Mesothelial cell of epicardium (in vitro differentiated cells): ENCODE measurements at places on chromosomes 7 and 10. TPM values are rescaled to one million over a fixed set of nuclear protein-coding genes. Genes with fewer than 3 reads are reported as not detected.

LIPF gene
- total RNA-seq = not detected in 3 replicates

PLAU gene
- total RNA-seq = 3.4 to 5.1 TPM (median 4.7 TPM) in 3 replicates

SYT15B gene
- total RNA-seq = 0.73 to 1.3 TPM (median 0.81 TPM) in 3 replicates

DENND11 gene
- 22.4 to 22.7 TPM (median 22.7 TPM) in 3 replicates for total RNA-seq

LRRD1 gene
- 0.42 to 0.51 TPM (median 0.50 TPM) in 3 replicates for total RNA-seq

ZNF467 gene
- total RNA-seq = 35.3 to 38.9 TPM (median 38.0 TPM) in 3 replicates

HIBADH gene
- 32.8 to 34.3 TPM (median 33.2 TPM) in 3 replicates for total RNA-seq

RPEL1 gene
- total RNA-seq = not detected in 3 replicates

VAX1 gene
- 0.09 TPM in 1 of 3 replicates, not detected in the others for total RNA-seq

CYP26C1 gene
- 0.38 to 0.60 TPM (median 0.44 TPM) in 3 replicates for total RNA-seq

SVOPL gene
- total RNA-seq = 1.1 TPM in 3 replicates

LIPN gene
- not detected in 3 replicates for total RNA-seq

CDC14C gene
- 0.07 to 0.11 TPM in 2 of 3 replicates, not detected in the other for total RNA-seq

IKZF1 gene
- 1.7 to 2.5 TPM (median 1.8 TPM) in 3 replicates for total RNA-seq

MKX gene
- total RNA-seq = not detected in 3 replicates

C10orf62 gene
- not detected in 3 replicates for total RNA-seq

KNDC1 gene
- 20.3 to 23.7 TPM (median 21.0 TPM) in 3 replicates for total RNA-seq

GRID2IP gene
- 1.4 to 1.5 TPM (median 1.5 TPM) in 3 replicates for total RNA-seq

HECW1 gene
- total RNA-seq = 1.0 to 1.9 TPM (median 1.4 TPM) in 3 replicates

ARMC3 gene
- total RNA-seq = 0.57 to 1.3 TPM (median 0.83 TPM) in 3 replicates

VSTM4 gene
- total RNA-seq = 3.5 to 4.1 TPM (median 3.7 TPM) in 3 replicates

ENTPD1 gene
- total RNA-seq = 1.1 to 1.5 TPM (median 1.2 TPM) in 3 replicates

ASIC3 gene
- 6.1 to 7.9 TPM (median 7.2 TPM) in 3 replicates for total RNA-seq

SND1 gene
- 205 to 211 TPM (median 208 TPM) in 3 replicates for total RNA-seq

TMEM236 gene
- total RNA-seq = 0.04 TPM in 1 of 3 replicates, not detected in the others

SPDYE5 gene
- 0.14 to 0.16 TPM in 2 of 3 replicates, not detected in the other for total RNA-seq

MORN4 gene
- total RNA-seq = 15.4 to 17.3 TPM (median 16.4 TPM) in 3 replicates

IRF5 gene
- 0.51 to 0.90 TPM (median 0.56 TPM) in 3 replicates for total RNA-seq

RADIL gene
- 3.3 to 4.2 TPM (median 4.0 TPM) in 3 replicates for total RNA-seq

SPACDR gene
- total RNA-seq = 2.0 to 3.6 TPM (median 3.3 TPM) in 3 replicates

COL26A1 gene
- 105 to 110 TPM (median 109 TPM) in 3 replicates for total RNA-seq

ABCA13 gene
- total RNA-seq = 0.24 to 0.29 TPM (median 0.25 TPM) in 3 replicates

AP3M1 gene
- 47.6 to 49.4 TPM (median 48.7 TPM) in 3 replicates for total RNA-seq

TRIM50 gene
- total RNA-seq = not detected in 3 replicates

OGDHL gene
- total RNA-seq = 10.4 to 13.0 TPM (median 12.7 TPM) in 3 replicates

FIGNL1 gene
- total RNA-seq = 24.7 to 26.7 TPM (median 25.4 TPM) in 3 replicates

ARHGEF5 gene
- 35.9 to 37.6 TPM (median 37.4 TPM) in 3 replicates for total RNA-seq

RRP12 gene
- total RNA-seq = 35.7 to 42.4 TPM (median 41.9 TPM) in 3 replicates

RNF148 gene
- 0.18 TPM in 1 of 3 replicates, not detected in the others for total RNA-seq

CHRM2 gene
- total RNA-seq = 40.9 to 47.7 TPM (median 41.6 TPM) in 3 replicates

DENND10 gene
- total RNA-seq = 38.4 to 40.3 TPM (median 39.6 TPM) in 3 replicates
